Left hindlimb (tissue), 1 donor: ENCODE measurements at places on chromosomes 13 and 19.

- DNase-seq: no peak
Measured at GRCh38 chr13:32645854-32646253, 59.6 kb downstream of the PDS5B start.

DNA sequence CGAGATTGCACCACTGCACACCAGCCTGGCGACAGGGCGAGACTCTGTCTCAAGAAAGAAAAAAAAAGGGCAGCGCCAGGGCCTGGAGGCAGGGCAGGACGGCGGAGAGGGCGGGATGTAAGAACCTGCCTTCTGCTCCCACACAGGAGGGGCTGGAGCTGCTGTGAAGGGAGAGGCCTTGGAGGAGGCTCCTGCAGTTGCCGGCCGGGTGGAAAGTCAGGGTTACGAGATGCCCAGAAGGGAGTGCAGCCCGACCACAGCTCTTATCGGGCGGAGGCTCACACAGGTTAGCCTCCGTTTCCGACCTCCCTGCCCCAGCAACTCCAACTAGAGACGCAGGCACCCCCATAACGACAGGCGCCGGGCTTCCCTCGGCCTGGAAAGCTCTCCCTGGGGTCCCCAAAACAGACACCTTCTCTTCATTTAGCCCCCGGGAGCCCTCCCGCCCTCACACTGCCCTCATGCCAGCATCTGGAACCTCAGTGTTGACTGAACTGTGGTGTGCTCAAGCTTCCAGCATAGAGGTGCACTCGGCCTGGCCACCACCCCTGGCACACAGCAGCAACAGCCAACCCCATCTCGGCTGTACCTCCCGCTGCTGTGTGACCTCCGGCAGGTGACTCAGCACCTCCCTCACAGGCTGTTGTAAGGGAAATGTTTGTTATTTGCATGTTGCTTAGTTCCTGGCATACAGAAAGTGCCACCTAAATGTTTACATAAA is 1.4 kb downstream of the PLPP2 start:
- DNase-seq: no peak

DNA sequence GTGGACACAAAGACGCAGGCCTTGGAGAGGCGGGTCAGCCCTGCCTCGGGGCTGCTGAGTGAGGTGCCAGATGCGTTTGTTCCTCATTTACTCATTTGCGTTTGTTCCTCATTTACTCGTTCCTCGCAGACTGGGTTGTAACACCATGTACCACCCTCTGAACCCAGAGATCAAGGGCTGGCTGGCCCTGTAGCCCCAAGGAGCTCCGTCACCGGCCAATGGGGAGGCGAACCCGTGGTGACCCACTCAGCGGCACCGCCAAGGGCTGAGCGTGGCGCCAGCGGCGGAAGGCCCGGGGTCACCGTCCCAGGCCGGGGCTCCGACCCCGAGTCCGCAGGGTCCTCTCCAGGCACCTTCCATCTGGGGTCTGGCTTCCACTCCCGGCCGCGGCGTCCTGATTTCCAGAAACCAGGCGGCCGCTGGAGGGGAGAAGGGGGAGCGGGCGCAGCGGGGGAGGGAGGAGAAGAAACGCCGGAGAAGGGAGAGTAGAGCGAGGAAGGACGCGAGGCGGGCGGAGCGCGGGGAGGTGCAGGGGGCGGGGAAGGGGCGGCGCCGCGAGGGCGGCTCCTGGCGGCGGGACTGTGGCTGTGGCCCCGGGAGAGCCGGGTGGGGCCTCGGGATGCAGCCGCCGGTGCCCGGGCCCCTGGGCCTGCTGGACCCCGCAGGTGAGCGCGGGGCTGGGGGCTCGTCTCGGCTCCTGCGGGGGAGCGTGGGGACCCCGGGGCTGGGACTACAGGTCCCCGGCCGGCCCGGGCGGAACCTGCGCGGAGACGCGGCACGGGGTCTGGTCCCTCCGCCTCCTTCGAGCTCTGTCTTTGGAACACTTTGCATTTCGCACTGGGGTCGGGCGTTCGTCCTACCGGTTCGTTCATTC is at the start of gene TMEM255B:
TSS of gene TMEM255B (plus strand) at position 576 of the 874 bp plus-strand sequence. CDS start at position 620, 44 bp downstream.
- DNase-seq: peak; percentile 86

DNA sequence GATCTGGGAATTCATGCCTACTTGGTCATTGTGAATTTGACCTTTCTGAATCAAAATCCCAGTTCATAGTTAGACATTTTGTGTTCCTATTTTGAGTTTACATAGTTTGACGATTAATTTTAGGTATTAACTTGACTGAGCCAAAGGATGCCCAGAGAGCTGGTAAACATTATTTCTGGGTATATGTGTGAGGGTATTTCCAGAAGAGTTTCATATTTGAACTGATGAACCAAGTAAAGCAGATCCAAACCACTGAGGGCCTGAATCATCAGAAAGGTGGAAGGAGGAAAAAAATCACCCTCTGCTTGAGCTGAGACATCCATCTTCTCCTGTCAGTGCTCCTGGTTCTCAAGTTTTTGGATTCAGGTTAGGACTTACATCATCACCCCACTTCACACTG is 116.6 kb downstream of the CYSLTR2 start:
- DNase-seq: no peak

GRCh38 chr13:53174545-53174944 is 145.9 kb downstream of the OLFM4 start:
- no peak for DNase-seq
